Head of caudate nucleus (tissue), 42 donors: ENCODE measurements at places on chromosomes 7 and 10.
A peak's percentile ranks its signal among the peaks of the same experiment; 100 is the strongest.

DNA sequence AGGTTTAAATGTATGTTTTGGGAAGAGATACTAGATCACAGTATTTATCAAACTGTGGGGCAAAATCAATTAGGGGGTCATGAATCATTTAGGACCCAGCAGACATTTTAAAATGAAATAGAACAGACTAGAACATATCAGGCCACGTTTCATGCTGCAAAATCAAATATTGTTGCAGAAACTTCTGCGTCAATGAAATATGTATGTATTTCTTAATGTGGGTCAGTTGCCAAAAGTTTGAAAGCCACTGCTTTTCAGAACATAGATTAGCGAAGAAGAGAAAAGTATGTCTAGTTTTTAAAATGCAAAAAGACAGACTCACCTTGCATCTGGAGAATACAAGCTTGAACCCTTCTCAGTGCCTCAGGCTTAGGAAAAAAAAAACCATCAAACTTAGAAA, 102.7 kb upstream of the BMPER start:
- DNase-seq = no peak

DNA sequence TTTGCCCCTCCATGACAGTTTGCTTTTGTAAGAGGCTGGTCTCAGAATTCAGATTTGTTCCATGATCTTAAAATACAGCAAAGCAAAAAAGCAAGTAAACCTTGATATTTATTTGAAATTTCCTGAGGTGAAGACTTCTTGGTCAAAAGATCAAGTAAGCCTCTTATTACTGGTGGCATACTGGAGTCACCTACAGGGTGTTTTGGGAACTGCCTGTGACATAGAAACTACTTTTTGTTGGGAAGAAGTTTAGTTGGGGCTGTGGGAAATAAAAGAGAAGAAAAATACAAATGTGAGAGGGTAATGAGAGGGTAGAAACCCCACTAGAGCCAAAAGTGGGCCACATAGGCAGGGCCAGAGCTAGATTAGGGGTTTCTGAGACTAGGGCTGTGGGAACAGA, 217.9 kb downstream of the OTUD1 start:
- DNase-seq = no peak

GRCh38 chr10:29386342-29386999, 97.6 kb downstream of the LYZL1 start:
- DNase-seq = no peak

DNA sequence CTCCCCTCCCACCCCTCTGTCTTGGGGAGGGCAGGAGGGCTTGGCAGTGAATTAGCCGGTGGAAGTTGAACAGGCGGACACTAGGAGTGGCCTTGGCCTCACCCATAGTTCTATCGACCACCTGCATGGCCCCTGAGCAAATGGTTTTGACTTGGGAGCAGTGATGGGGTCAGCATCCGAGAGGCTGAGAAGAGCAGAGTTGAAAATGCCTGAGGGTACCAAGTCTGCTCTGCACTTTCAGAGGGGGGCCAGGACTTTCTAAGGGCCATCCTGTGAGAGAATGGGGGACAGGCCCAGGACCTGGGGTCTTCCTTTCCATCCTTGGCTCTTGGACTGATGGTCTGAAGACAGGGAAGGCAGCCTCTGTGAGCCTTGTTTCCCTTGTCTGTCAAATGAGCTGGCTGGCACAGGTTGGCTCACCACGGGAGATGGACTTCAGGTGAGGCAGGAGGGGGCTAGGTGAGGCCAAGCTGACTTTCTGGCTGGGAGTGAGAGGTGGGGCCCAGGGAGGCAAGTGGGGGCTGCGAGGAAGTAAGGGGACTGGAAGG, 29.4 kb downstream of the CDH23 start:
- no peak for DNase-seq

- DNase-seq = peak; percentile 13
Observed at GRCh38 chr10:62911210-62911963, 95.2 kb upstream of the EGR2 start.

DNA sequence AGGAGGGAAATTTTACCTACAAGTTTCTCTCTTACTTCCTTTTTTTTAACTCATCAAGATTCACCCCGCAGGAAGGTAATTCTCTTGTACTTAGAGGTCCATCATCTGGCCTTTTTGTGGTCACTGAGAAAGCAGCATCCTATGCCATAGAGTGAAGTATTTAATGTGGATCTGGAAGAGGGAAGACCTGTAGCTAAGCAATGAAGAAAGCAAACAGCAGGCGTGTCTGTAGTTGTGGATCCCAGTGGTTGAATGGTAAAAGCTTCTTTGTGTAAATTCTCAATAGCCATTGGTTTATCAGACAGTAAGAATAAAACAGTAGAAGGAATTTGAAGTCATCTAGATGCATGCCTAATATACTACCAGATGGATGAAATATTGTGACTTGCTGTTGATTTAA, 196.4 kb downstream of the ANKRD7 start:
- DNase-seq = no peak

DNA sequence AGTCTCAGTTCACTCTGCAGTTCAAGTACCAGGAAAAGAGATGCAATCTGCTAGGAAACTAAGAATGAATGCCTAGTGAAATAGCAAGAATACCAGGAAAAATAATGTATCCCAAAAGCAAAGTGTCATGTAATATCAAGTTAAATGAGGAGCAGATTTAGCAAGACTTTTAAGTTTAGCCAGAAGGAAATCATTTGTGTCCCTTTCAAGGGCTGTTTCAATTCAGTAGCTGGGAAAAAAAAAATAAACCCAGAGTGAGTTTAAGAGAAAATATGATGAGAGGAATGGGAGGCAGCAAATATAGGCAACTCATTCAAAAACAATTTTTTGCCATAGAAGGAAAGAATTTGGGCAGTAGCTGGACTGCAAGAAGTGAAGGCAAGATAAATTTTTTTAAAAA, 135.8 kb downstream of the DGKB start:
- DNase-seq = no peak

GRCh38 chr10:75542084-75542483, 110.7 kb downstream of the LRMDA start:
- DNase-seq = no peak

DNA sequence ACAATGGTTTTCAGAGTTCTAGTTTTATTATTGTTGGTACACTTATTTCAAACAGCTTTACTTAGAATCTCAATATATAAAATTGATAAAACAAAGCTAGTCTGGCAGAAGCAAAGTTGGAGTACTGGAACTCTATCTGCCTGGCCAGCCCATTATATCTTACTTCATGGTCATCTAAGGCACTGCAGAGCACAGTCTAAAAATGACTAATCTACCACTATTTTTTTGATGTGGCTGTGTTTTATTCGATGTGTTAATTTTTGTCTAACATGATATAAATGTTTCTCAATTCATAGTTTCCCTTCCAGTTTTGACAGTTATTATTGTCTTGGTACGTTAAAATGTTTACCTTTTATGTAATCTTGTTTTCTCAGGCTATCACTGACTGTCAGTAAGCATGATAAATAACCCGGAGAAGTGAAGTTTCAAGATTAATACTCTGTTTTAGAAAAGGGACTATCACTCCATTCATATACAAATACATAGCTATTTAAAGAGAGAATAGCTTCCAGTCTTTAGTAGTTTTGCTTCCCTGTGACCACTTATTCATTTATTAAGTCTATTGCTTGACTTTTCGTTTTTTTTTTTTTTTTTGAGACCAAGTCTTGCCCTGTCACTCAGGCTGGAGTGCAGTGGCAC, 60.6 kb upstream of the CSTF2T start:
- no peak for DNase-seq

DNA sequence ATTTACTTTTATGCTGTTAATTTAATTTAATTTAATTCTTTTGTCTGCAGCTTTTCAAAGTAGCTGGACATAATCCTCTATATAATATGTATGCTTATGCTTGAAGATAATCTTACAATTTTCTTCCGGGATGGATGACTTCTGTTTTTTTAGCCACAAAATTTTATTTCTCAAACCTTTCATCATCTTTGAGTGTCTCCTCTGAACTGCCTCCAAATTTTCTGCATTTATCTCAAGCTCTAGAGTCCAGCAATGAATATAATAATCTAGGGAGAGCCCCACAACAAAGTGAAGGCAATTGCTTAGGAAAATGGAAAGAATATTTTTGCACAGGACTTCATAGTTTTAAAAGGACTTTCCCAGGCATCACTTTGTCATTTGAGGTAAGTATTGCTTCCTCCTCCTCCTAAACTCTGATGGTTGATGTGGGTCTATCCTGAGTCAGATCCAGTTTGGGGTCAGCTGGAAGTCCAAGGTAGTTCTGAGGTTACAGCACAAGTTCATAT, 53.7 kb upstream of the FAM3C start:
- no peak for DNase-seq

- DNase-seq = no peak
Observed at GRCh38 chr10:1078668-1079067, 22.5 kb downstream of the WDR37 start.

DNA sequence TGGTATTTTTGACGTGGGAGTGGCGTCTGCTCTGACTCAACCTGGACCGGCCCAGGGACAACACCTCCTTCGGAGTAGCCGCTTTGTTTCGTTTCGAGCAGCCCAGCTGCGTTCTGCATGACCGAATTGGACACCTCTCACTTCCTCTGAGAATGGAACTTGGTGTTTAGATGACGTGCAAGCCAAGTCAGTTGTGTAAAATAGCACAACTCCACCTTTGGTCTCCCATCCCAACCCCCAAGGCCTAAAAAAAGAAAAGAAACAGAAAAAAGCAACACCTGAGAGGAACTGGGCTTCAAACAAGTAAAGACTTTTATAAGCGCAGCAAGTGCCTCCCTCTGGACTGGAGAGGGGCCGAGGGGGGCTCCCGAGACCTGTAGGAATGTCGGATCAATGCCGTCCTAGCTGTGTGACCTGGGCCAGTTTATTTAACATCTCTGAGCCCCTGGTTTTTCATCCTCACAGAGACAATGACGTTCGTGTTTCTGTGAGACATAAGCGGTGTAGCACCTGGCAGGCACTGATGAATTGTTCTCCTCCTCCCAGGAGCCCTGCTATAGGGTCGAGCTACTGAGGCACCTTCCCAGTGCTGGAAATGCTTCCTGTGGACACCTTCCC, 52.0 kb upstream of the SMNDC1 start:
- no peak for DNase-seq

- no peak for DNase-seq
Observed at GRCh38 chr10:49008091-49008490, 68.5 kb upstream of the LRRC18 start.
